Activated CD8-positive, alpha-beta memory T cell treated with anti-CD3 and anti-CD28 coated beads for 1 hour (primary cell): ENCODE measurements at places on chromosomes 11 and 22.

- no peak for DNase-seq
Measured at GRCh38 chr22:43796567-43796966, 15.5 kb downstream of the EFCAB6 start.

DNA sequence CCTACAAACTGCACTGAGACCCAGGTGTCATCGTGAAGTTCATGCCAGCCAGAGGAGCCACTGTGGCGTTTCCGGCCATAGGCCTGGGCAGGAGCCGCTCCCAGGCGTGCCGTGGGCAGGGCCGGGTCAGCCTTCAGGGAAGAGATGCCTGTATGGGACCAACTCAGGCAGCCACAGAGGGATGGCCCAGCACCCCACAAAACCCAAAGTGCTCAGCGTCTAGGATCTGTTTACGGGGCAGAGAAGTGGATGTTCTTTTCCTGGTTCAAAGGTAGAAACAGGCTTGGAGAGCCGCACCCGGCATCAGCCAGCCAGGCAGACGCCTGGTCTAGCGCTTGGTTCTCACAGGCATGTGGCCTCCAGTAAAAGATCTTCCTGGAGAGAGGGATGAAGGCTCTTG is 8.4 kb upstream of the BID start:
- DNase-seq: no peak

DNA sequence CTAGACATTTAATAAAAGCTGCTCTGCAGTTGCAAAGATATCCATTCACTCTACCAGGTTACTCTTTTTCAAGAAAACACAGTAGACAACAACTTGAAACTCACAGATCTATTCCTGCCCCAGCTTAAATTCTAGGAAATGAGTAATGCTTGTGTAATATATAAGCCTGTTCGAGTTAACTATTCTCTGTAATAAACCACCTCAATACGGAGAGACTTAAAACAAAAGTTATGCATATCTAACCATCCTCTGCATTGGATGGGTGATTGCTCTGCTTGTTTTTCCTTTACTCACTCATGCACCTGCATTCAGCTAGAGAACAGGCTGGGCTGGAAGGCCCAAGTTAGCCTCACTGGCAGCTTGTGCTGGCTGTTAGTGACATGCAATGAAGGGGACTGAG is 13.3 kb downstream of the LRRC4C start:
- DNase-seq: no peak

DNA sequence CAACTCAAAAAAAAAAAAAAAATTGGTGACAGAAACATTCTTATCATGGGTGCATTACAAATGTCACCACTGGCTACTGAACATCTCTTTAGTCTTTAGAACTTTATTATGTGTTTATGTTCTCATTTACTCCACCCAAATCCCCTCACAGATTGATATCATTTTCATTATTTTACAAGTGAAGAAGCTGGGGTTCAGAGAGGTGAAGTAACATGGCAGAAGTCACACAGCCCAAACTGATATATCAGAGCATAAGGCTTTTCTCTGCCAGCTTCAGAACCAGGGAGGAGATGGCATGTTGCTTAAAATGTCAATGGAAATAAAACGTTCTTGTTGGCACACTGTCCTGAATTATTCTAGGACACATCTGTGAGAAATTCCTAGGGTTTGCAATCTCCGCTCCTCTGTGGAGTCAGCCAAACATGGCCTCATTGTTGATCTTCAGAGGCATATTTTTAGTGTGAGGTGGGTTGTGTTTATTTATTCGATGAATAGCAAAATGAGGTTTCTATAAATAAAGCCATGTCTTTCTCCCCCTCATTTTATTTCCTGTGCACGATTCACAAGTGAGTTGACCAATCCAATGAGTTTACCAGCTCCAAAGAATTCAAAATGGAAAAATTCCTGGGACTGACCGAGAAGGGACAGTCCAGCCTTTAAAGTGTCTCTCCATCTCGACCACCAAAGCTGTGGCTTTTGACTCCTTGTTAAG is 72.9 kb upstream of the ANO1 start:
- DNase-seq: no peak

GRCh38 chr11:10002221-10002620 is 291.8 kb downstream of the SBF2 start:
- DNase-seq: no peak

GRCh38 chr11:112290493-112290850 is 29.8 kb upstream of the PLET1 start:
- no peak for DNase-seq

- no peak for DNase-seq
Measured at GRCh38 chr22:40218152-40218551, 40.4 kb downstream of the TNRC6B start.

GRCh38 chr11:34680918-34681586 is 60.2 kb downstream of the EHF start:
- DNase-seq: no peak

- no peak for DNase-seq
Measured at GRCh38 chr11:23013509-23013908, 153.2 kb upstream of the CCDC179 start.
